Activated T-cell treated with anti-CD3 and anti-CD28 coated beads for 24 hours (primary cell): ENCODE measurements at places on chromosomes 5 and 9.

GRCh38 chr5:64632251-64632650, 58.1 kb upstream of the SHISAL2B start:
- DNase-seq: no peak

GRCh38 chr5:14114615-14115251, 28.4 kb upstream of the TRIO start:
- no peak for DNase-seq

DNA sequence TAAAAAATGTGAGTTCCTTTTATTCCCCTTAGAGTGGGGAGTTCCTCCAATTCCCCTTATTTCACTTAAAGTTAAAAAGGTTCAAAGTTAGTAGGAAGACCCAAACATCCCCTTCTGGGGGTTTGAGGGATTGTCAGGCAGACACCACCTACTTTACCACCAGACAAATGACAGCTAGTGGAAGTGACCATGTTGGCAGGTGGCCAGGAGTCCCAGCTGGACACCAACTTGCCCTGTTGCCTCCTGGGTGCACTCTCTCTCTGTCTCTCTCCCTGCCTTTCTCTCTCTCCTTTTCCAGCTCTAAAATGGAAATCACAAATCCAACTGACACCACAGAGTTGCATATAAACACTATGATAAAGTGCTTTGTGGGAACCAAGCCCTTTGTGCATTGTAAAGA, 307.7 kb upstream of the TLE4 start:
- DNase-seq: no peak

- no peak for DNase-seq
Observed at GRCh38 chr9:72579880-72580550, 58.6 kb downstream of the TMC1 start.

DNA sequence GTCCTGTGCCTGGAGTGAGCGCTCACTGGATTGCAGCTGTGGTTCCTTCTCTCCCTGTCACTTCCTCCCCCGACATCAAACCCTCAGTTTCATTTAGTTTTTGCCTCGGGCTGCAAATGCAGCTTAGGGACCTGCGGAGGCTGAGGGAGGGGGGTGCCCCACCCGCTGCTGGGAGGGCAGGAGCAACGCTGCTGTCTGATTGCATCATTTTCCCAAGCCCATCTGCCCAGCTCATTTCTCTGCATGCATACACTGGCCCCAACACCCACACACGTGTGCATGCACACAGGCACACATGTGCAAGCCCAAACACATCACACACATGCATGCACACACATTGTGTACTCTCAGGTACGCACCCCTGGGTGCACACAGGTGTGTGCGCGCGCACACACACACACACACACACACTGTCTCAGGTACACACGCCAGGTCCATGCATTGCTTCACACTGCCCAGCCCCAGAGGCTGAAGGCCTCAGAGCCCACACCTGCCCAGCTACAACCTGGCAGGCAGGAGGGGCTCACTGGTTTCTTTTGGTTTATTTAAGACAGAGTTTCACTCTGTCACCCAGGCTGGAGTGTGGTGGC, 3.4 kb downstream of the ASS1 start:
- no peak for DNase-seq

DNA sequence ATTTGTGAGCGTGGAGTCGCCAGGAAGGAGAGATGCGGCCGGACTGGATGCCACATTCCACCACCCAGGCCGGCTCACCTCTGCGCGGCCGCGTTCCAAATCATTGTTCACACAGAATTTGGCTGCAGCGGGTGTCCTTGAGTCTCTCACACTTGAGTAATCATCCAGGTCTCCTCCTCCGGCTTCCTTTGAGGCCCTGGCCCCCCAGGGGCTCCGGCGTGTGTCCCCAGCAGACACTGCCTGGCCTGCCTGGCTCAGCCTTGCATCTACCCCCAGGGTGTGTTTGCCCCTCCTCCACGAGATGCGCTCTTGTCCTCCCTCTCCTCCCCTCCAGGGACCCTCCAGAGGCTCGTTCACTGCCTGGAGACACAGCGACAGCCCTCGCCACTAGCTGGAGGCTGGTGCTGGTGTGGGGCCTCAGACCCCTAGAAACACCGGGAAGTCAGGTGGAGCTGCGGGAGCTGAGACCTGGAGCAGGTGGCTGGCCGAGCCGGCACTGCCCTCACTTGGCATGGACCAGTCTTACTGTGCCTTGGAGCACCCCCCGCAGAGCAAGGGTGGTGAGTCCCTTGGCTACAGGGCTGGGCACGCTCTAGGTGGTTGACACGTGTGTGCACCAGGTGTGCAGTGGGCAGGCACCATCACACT, 7.0 kb upstream of the SLC9A3 start:
- no peak for DNase-seq

DNA sequence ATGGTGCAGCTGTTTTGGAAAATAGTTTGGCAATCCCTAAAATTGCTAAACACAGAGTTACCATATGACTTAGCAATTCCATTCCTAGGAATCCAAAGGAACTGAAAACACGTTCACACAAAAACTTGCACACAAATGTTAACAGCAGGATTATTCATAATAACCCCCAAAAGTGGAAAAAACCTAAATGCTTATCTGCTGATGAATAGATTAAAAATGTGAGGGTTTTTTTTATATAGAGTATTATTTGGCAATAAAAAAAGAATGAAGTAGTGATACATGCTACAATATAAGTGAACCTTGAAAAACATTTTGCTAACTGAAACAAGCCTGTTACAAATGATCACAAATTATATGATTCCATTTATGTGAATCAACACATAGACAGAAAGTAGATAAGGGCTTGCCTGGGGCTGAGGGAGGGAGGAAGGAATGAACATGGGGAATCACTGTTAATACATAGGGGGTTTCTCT, 45.1 kb upstream of the TRIO start:
- DNase-seq: no peak

DNA sequence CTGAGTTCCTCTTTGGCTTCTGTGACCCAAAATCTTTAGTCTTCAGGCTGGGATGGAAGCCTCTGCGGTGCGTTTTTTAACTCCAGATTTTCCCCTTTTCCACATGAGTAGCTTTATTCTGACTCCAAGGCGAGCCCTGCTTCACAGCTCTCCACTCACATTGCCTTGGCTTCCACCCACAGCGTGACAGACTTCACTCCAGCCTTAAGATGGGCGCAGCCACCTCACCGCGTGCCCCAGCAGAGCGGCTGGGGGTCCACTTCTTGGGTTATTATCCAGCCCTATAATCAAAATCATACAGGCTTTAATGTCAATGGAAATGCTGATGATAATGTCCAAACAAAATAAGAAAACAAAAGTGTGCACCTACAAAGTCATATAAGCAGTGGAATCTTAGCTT, 1.2 kb downstream of the EXOC3 start:
- no peak for DNase-seq

DNA sequence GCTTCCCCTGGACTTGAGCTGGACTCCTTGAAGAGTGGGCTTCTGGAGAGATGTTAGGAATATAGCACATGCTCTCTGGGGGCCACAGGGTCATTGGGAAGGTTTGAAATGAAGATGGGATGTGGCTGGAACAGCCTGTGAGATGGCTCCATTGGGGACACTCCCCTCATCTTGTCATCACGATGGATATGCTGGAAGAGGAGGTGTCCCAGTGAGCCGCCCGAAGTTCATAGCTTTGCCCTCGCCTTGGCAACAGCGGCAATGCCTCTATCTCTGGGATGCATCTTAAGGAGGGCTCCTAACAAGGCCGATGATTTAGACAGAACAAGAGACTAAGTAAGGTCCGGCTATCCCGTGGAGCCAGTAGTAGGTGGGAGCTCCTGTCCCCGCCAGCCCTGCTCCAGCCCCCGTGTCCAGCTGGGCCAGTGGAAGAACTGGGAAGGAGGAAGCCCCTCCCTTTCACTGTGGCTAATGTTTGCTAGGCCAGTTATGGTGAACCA, 23.9 kb downstream of the AMBP start:
- DNase-seq: no peak
